ENCODE measurements at places on chromosomes 7 and 10.
A peak's percentile ranks its signal among the peaks of the same experiment; 100 is the strongest.

DNA sequence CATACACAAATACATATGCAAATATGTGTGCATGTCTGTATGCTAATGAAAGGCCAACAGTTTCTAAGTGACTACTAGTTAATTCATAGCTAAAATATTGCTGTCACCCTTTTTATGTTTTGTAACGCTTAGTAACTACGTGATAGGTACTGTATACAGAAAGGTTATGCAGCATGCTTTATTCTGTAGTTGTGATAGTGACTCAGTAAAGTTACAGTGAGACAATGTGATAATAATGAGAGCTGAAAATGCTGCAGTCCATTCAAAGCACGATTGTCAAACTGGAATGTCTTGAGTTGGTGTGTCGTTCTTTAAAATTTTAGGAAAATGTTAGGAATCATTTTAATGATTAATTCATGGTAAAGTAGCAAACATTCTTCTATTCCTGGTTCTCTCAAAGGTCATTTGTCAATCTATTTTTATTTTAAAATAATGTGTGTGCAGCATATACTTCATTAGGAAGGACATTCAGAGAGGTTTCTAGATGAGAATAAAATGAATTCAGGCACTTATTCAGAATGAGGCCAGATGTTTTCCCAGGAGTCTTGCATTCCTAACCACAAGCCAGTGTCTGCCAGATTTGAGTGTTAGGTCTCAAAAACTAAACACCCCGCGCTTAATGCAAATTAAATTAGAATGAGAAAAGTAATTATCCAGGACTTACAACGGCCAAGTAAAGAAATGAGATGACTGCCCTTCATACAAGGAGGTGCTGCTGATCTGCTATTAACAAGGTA lies 408.8 kb upstream of the FZD8 start:
- no peak for DNase-seq

GRCh38 chr10:83930-84530 lies 34.9 kb upstream of the TUBB8 start:
- no peak for DNase-seq

DNA sequence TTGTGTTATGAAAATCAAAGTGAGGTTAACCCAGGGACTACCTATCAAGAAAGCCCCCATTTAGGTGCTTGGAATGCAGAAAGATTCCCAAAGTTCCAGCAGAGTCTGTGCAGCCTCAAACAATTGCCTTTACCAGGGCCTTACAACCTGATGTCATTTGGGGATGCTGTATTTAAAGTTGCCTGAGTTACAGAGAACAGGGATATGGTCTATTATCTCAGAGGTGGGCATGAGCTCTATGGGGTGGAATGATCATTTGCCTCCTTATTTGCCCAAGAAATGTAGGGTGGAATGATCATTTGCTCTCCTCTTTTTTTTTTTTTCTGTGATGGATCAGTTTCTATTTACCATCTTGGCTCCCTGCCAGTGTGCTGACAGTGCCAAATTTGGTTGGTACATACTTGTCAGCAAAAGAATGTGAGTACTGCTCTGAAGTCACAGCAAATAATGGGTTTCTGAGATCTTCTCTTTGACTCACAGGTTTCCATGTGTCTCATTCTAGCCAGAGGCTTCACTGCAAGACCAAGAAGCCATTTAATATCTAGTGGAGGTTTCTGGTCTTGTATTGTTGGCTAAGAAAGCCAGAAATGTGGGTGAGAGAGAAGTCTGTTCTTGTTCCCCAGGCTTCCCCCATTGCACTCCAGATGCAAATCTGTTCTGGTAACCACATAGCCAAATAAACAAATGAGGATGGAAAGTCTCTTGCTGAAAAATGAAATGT lies 45.5 kb upstream of the ZNRF2 start:
- DNase-seq = no peak

- no peak for DNase-seq
Measured at GRCh38 chr7:70494225-70495032, 637.5 kb upstream of the GALNT17 start.

GRCh38 chr10:118305730-118306129 lies 36.4 kb downstream of the FAM204A start:
- no peak for DNase-seq

- DNase-seq = peak; percentile 35
Measured at GRCh38 chr10:131822692-131823245, 78.0 kb upstream of the PPP2R2D start.

DNA sequence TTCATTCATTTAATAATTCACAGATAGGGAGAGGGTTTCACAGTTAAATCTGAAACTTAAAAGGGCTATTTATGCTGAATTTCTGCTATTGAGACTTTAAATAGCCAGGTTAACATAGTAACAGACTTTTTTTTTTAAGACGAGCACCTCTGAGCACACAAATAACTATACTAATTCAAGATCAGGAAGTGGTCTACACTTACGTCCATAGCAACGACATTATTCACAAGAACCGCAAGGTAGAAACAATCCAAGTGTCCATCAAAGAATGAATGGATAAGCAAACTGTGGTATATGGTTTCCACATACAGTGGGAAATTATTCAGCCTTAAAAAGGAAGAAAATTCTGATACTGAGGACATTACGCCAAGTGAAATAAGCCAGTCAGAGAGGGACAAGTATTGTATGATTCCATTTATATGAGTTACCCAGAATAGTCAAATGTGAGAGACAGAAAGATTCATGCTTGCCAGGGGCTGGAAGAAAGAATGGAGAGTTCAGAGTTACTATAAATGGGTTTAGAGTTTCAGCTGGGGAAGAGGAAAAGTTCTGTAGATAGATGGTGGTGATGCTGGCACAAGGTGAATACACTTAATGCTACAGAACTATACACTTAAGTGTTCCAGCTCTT lies 140.3 kb upstream of the LAMB4 start:
- no peak for DNase-seq

DNA sequence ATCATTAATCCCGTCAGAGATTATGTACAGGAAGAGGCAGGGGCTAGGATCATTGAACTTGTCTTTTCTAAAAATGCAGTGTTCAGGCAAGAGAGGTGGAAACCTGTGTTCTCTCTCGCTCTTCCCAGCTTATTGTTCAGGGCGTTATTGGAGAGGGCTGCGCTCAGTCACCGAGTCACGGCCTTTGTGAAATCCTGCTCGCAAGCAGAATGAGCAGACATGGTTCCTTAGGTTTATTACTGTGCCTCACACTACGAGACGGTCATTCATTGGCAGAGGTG lies 631 bp upstream of the PRKRIP1 start:
- DNase-seq = no peak

GRCh38 chr10:59517341-59517899 lies 155.1 kb upstream of the FAM13C start:
- no peak for DNase-seq

GRCh38 chr10:90318659-90319058 lies 539.2 kb downstream of the HTR7 start:
- DNase-seq = no peak

GRCh38 chr10:72370201-72370722 lies 15.5 kb upstream of the DNAJB12 start:
- no peak for DNase-seq

GRCh38 chr7:104848138-104848990 lies 165.6 kb upstream of the KMT2E start:
- peak; percentile 70 for DNase-seq

DNA sequence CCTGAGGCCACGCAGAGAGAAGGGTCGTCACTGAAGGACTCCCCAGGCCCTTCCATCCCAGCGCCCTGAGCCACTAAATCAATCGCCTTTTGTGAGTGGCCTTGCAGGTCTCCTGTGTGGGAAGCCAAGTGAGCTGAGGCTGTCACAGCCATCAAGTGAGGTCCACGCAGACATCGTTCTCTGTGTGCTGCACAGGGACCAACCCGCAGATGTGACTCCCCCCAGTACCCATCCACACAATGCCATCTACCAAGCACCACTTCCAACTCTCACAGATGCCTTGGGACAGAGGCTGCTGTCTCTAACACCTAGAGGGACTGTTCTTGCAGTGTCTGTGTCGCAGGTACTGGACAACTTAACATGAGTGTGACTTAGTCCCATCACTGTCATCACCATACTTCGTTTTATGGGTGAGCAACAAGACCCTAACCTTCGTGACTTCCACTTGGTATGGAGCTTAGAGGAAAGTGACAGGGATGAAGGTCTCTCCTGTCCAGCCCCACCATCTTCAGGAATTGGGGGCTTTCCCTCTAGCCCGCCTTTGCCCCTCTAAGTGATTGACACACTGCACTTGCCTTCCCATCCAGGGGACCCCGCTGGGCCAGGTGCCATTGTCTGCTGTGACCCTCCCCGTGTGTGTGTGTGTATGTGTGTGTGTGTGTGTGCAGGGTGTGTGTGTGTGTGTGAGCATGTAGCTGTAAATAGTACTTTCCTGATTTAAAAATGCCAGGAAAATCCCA lies 51.4 kb upstream of the TMEM72 start:
- peak; percentile 5 for DNase-seq

GRCh38 chr10:24340883-24341282 lies 131.9 kb downstream of the KIAA1217 start:
- no peak for DNase-seq

GRCh38 chr7:132213583-132213982 lies 362.7 kb downstream of the PLXNA4 start:
- no peak for DNase-seq

- DNase-seq = no peak
Measured at GRCh38 chr7:33262476-33262875, 133.1 kb downstream of the BBS9 start.

- DNase-seq = no peak
Measured at GRCh38 chr7:100008525-100008924, 6.9 kb upstream of the ZKSCAN1 start.

- DNase-seq = no peak
Measured at GRCh38 chr10:119049777-119050176, 20.3 kb downstream of the NANOS1 start.

DNA sequence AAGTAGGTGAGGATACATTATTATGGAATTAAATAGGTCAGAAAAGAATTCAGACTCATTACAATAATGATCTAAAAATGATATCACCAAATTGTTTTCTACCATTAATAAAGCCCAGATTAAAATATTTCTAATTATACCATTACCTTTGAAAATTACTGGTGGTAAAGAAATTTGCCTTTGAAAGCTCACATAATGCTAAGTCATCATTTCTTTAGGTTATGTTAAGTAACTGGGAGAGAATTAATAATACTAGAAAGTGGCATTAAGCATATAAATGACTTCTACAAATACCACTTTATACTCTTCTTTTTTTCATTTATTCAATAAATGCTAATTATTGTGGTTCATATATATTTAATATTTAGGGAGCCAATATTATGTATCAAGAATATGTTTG lies 641.2 kb upstream of the LRRTM3 start:
- no peak for DNase-seq

- no peak for DNase-seq
Measured at GRCh38 chr7:86407291-86407690, 236.4 kb upstream of the GRM3 start.

DNA sequence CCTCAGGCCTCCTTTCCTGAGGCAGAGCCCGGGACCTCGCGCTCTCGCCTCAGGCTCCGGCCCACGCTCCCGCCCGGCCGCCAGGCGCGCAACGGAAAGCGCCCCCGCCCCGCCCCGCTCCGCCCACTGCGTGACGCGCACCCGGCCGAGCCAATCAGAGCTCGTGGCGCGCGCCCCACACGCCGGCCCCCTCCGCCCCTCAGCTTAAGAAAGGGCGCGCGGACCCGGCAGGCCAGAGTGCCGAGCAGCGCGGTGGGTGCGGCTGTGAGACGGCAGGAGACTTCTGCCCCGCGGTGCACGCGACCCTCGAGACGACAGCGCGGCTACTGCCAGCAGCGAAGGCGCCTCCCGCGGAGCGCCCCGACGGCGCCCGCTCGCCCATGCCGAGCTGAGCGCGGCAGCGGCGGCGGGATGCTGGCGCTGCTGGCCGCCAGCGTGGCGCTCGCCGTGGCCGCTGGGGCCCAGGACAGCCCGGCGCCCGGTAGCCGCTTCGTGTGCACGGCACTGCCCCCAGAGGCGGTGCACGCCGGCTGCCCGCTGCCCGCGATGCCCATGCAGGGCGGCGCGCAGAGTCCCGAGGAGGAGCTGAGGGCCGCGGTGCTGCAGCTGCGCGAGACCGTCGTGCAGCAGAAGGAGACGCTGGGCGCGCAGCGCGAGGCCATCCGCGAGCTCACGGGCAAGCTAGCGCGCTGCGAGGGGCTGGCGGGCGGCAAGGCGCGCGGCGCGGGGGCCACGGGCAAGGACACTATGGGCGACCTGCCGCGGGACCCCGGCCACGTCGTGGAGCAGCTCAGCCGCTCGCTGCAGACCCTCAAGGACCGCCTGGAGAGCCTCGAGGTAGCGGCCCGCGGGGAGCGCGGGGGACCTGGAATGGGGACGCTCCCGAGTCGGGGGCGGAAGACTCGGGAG lies at the start of gene NPTX2:
NPTX2 (plus strand) TSS at position 235 of the 909 bp plus-strand sequence; CDS start at position 412, 177 bp downstream.
- DNase-seq = peak; percentile 97

DNA sequence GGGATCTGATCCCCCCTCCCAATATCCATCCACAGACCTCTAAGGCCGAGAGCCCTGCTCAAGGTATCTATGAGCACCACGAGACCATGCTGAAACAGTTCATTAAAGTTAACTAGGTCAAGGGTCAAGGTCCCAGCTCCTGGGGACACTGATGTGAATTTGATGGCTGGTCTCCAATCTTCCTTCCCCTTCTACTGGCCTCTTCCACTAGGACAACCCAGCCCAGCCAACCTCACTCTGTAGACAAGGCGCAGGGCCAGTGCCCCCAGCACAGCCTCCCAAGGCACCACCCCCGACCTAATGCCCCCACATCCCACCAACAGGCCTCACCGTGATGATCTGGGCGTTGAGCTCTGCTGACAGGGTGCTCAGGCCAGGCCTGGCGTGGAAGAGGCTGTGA lies 15.6 kb downstream of the RRP12 start:
- peak; percentile 21 for DNase-seq

All from H7 (cell line).